ENCODE measurements at places on chromosomes 11 and 22.
A peak's percentile ranks its signal among the peaks of the same experiment; 100 is the strongest.

- DNase-seq, result no peak
Observed at GRCh38 chr11:124762624-124763155, 600 bp upstream of the ESAM start.

DNA sequence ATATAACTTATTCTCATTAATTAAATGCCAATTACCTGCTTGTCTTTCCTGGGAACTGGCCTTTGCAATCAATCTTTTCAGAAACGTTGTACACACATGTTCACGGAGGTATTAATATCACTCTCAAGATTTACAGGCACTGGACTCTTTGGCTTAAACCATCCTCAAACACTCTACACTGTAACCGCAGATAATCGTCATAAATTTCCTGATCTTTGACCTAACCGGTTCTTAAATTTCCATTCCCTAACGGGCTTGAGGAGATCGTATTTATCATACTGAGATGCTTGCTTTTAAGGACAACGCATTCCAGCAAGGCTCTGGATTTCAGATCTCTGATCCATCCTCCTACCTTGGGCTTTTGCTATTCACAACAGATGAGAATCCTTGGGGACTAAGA lies 72.8 kb downstream of the ARL14EP start:
- no peak for DNase-seq

DNA sequence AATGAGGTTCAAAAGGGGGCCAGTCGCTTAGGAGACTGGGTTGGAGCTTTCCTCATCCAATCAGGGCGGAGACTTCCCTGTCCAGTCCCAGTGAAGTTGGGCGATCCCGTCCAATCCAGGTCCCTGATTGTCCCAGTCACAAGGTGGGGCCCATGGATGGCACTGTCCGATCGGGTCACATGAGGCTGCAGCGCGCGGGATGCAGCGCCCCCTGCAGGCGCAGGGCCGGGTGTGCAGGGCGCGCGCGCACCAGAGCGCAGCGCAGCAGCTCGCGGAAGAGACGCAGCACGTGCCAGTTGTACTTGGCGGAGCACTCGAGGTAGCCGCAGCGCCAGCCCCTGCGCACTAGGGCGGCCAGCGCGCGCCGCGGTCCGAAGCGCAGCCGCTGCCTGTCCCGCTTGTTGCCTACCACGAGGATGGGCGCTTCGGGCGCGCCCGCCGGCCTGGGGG lies 2.3 kb downstream of the RASL10A start:
- peak; percentile 89 for DNase-seq

DNA sequence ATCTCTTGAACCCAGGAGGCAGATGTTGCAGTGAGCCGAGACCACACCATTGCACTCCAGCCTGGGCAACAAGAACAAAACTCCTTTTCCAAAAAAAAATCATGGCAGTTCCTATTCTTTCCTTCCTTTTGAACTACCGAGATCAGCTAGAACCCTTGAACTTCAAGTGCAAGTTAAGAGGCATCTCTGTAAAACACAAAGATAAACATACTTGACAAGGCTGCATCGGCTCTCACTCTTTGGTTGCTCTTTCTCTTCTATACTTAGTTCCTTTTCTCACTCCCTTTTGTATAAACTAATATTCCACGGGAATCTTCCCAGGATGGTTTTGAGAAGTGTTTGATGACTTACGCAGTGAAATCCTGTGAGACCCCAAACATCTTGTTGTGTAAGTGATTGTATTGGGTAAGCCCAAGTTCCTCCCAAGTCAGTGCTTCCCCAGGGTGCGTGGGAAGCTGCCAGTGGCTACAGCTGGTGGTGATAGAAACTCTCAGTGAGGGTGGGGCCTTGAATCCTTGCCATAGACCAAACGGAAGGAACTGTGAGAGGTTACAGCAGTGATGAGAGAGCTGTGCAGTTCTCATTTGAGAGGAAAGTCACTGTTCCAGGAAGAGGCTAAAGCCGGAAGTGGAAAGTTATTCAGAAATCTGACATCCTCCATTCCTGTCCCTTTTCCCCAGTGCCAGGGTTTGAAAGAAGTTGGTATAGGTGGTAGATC lies 24.1 kb upstream of the CDC42EP2 start:
- DNase-seq, result no peak

GRCh38 chr11:33984682-33985389 lies 66.7 kb upstream of the CAPRIN1 start:
- DNase-seq, result no peak

DNA sequence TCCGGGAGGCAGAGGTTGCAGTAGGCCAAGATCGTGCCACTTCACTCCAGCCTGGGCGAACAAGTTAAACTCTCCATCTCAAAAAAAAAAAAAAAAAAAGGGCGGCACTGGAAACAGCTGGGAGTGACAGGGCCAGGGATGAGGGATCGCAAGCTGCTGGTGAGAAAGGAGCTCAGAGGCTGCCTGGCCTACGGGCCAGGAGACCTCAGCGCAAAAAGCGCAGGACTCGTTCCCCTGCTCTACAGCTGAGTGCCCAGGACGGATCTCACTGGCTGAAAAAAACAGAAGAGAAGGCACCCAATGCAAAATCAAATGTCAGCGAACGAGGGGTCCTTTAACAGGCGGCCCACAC lies 650 bp upstream of the NUP50 start:
- peak; percentile 51 for DNase-seq

DNA sequence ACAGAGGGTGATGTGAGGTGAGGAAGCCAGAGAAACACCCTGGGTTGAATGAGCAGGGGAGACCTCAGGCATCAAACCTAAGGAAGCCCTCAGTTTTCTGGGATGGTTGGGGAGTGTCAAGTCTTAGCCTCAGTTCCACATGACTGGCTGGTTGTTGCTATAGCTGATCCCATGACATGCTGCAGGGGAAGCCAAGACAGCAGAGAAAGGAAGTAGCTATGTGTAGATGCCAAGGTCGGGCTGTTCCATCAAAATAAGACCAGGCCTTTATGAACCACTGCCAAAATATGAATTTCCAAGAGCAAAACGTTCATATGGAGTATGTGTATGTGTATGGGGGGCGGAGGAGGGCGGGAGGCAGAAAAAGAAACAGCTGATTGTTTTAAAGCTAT lies 11.6 kb downstream of the CD59 start:
- DNase-seq, result no peak

GRCh38 chr11:121929581-121929980 lies 186.4 kb downstream of the BLID start:
- DNase-seq, result peak; percentile 65

GRCh38 chr11:72237112-72237931 lies 6.7 kb downstream of the PHOX2A start:
- DNase-seq, result no peak

DNA sequence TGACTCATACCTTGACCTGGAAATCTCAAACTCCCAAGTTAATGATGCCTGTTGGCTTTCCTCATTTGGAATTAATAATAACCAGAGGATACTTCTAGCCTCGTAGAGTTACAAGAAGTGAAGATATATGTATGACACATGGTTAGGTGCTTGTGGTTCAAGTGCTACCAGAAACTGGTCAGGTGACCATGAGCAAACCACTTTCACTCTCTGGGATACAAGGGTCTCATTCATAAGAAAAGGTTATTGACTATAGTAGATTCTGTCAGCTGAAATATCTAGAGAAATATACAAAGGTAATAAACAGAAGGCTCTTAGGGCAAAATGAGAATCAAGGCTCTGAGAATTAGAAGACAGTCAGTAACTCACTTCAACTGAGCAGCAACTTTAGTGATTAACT lies 233.3 kb downstream of the KCNA4 start:
- DNase-seq, result no peak

DNA sequence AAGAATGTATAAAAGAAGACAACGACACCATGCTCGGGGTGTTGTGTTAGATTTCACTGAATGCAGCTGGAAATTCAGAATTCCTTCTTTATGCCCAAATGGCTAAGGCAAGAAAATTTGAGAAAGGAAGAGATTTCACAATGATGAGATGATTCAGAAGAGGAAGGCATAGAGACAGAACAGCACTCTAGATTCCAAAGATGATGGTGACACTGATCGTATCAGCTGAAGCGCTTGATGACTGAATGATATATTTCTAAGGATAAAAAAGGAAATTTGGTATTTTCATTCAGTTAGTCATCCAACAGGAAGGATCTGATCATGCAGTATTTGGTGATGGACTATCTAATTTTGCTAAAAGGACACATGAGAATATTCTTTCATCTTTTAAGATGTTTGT lies 189.2 kb downstream of the EFCAB6 start:
- no peak for DNase-seq

DNA sequence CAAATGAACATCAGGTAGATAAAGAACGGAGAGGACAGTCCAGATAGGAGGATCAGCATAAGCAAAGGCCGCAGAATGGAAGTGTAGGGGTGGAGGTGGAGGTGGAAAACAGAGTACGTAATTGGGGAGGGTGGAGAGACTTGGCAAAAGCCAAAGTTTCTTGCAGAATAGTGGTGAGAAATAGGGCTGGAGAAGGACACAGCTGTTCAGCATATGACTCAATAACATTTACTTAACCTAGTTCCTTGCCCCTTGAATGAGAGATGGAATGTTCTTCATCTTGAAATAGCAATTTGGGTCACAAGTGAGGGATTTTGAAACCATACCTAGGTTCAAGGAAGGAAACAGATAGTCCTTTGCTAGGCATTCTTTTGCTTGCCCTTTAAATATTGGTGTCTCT lies 235.9 kb upstream of the ARHGAP20 start:
- DNase-seq, result no peak

DNA sequence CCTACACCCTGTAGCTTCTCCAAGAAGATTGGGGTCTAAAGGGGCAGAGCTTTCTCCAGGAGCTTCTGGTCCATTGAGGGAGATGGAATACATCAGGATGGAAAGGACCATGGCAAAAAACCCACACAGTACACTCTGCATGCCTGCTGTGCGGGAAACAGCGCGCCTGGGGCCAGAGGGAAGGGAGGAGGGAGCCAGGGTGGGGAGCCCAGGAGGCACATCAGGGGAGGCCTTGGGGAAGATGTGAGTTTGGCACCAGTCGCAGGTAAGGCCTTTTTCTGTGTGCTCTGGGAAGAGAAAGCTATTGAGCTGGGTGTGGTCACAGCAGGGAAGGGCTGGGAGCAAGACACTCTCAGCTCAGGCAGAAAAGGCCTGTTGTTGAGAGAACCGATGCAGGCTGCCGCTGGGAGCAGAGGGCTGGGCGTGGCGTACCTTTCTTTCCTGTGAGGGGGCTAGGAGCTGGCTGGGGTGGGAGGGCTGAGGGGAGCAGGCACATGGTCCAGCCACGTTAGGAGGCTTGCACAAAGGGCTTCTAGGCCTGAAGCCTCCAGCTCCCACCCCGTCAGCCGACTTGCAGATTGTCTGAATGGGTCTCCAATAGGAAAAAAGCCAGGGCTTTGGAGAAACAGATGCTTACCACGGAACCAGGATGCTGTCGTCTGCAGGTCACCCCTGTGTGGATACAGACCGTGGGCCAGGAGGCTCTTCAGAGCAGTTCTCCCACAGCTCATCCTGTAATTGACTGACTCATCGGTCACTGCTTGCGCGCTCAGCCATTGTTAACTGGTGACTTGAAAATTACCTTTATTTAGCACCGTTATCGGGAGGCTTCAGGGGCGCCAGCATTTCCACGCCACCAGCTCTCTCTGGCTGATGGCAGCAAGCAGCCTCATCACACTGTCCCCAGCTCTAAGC lies 237.3 kb downstream of the ST3GAL4 start:
- peak; percentile 46 for DNase-seq

DNA sequence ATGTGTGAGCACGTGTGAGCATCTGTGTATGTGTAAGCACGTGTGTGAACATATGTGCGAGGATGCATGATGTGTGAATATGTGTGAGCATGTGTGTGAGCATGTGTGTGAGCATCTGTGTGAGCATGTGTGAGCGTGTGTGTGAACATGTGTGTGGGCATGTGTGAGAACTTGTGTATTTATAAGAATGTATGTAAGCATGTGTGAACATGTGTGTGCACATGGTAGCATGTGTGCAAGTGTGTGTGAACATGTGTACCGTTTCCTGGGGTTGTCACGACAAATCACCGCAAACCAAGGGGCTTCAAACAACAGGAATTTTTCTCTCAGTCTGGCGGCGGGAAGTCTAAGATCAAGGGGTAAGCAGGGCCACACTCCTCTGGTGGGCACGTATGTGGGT lies 238.3 kb downstream of the CTTN start:
- no peak for DNase-seq

DNA sequence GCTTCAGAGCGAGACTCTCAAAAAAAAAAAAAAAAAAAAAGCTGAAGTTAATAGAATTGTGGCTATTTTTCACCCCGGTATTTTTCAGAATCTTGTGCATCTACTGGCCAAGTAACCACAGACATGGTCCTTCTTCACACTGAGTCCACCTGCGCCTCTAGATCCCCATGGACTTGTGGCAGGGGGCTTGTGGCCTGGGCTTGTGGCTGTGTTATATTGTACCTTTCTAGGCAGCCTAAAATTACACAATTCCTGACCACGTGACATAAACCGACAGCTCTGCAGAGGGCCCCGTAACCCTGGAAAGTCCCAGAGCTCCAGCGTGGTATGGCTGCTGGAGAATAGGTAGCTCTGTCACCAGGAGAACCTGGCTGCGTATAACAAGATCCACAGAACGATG lies 10.9 kb upstream of the NAALADL1 start:
- no peak for DNase-seq

GRCh38 chr11:2467695-2468055 lies 22.9 kb downstream of the KCNQ1 start:
- DNase-seq, result no peak

DNA sequence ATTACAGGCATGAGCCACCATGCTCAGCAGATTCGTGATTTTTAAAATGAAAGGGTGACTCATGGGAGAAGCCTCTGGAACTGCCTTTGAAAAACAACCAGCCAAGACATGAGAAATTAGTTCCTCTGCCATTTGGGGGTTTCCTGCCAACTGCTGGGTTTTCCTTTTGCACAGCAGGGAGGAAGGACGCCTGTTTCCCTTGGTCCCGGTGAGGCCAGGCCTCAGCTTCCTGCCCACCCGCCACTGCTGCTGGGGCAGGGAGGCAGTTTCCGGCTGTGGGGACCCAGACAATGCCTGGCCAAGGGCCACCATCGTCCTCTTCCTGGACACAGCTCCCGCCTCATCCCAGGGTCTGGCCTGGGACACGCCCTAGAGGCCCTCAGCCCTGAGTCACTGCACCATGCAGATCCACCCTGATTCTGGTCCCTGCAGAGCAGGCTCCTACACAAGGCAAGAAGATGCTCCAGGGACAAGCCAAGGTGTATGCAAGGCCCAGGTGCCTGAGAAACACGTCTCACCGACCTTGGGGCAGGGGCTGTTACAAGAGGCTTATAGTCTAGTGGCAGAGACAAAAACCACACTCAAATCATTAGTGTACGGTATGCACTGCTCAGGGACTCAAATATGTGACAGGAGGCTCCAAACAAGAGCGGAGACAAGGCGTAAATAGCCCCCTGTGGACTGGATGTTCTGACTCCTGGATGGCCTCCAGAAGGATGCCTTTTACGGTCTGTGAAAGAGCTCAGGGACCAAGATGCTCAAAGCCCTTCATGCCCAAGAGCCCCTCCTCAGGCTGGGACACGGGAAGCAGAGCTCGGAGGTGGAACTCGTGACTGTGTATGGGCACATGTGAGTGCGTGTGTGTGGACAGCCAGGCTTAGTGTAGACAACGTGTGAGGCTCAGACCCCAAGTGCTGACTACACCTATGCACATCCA lies 10.0 kb downstream of the PPM1F start:
- no peak for DNase-seq

DNA sequence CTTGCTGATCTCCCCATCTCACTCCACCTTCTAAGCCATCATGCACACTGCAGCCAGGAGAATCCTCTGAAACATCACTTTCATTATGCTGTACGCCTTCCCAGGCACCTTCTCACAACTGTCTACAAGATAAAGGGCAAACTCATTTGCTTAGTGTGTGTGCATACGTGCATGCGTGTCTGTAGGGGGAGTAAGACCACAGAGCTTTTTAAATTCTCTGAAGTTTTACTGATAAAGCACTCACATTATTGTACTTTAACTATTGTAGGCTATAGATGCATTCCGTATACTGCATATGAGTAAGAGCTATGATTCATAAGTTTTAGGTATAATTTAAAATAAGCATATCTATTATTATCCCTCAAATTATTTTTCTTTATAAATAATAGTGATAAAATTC lies 15.3 kb upstream of the ANKK1 start:
- no peak for DNase-seq
